Activated CD4-positive, alpha-beta T cell treated with anti-CD3 and anti-CD28 coated beads, Interleukin-2, amount 10 ng/mL, durations not matched to agents 7 days and 5 days (primary cell): ENCODE measurements at places on chromosomes 11 and 22. TPM values are rescaled to one million over a fixed set of nuclear protein-coding genes. Genes with fewer than 3 reads are reported as not detected.

The TBX10 gene
- not detected for total RNA-seq

DNA sequence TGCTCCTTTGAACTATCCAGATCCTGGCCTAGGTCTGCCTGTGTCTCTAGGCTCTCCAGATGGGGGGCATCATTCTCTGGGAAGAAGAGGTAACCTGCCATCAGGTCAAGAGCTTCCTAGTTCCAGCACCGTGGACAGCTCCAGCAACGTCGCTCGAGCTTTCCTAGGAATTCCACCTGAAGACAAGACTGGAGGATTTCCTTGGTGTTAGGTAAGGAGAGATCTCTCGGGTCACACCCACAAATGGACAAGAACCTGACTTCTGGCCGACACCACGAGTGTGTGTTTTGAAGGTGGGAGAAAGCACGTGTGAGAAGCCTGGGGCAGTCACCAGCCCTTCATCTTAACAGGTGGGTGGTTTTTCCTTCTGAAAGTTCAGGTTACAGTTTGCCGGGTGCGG is 1.2 kb downstream of the PRG3 start:
- peaks cover 3% of the 10 kb centered on the region for H3K27me3 ChIP-seq
- H3K4me1 ChIP-seq: no peaks in the 10 kb centered on the region
- no peaks in the 10 kb centered on the region for H3K36me3 ChIP-seq

The PRSS23 gene
- 0.35 TPM for total RNA-seq

The TMPRSS4 gene
- total RNA-seq: not detected

DNA sequence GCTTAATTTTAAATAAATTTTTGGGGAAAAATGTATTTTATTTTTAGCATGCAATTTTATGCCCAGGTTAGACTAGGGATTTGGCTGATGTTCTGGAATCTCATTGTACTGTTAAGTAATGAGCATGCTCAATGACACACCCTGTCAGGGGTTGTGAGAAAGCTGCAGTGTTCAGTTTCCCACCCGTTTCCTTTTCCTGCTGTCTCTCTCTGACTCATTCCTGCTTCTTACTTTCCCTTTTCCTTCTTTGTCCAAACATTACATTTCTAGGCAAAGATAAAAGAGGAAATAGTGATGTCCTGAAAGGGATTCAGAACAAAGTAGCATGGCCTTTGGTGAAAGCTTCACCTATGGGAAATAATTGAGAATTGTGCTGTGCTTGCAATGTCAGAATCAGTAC is 22.7 kb downstream of the OOSP3 start:
- peaks cover 6% of the 10 kb centered on the region for H3K27me3 ChIP-seq
- H3K27ac ChIP-seq: no peak overlapping the region
- H3K4me1 ChIP-seq: no peaks in the 10 kb centered on the region
- no peak overlapping the region for H3K4me3 ChIP-seq

GRCh38 chr11:79942090-79942489 is 501.3 kb upstream of the TENM4 start:
- H3K4me1 ChIP-seq: no peaks in the 10 kb centered on the region
- no peaks in the 10 kb centered on the region for H3K27me3 ChIP-seq
- DNase-seq: no peak
- H3K36me3 ChIP-seq: no peaks in the 10 kb centered on the region

GRCh38 chr11:63603180-63603518 is 11.1 kb downstream of the PLAAT3 start:
- H3K4me3 ChIP-seq: no peak overlapping the region
- no peaks in the 10 kb centered on the region for H3K27me3 ChIP-seq
- no peak for DNase-seq
- H3K27ac ChIP-seq: no peak overlapping the region

- H3K27ac ChIP-seq: peak overlapping the region; percentile 90
- H3K4me1 ChIP-seq: peaks cover 62% of the 10 kb centered on the region
- peak overlapping the region; percentile 52 for H3K4me3 ChIP-seq
- no peak for DNase-seq
- peaks cover 61% of the 10 kb centered on the region for H3K36me3 ChIP-seq
Measured at GRCh38 chr22:36257948-36258670, 5.2 kb downstream of the APOL1 start.

- no peak overlapping the region for H3K27ac ChIP-seq
- peaks cover 22% of the 10 kb centered on the region for H3K4me1 ChIP-seq
- DNase-seq: no peak
- no peaks in the 10 kb centered on the region for H3K27me3 ChIP-seq
- no peak overlapping the region for H3K4me3 ChIP-seq
Measured at GRCh38 chr22:41485033-41485432, 16.1 kb downstream of the ACO2 start.

DNA sequence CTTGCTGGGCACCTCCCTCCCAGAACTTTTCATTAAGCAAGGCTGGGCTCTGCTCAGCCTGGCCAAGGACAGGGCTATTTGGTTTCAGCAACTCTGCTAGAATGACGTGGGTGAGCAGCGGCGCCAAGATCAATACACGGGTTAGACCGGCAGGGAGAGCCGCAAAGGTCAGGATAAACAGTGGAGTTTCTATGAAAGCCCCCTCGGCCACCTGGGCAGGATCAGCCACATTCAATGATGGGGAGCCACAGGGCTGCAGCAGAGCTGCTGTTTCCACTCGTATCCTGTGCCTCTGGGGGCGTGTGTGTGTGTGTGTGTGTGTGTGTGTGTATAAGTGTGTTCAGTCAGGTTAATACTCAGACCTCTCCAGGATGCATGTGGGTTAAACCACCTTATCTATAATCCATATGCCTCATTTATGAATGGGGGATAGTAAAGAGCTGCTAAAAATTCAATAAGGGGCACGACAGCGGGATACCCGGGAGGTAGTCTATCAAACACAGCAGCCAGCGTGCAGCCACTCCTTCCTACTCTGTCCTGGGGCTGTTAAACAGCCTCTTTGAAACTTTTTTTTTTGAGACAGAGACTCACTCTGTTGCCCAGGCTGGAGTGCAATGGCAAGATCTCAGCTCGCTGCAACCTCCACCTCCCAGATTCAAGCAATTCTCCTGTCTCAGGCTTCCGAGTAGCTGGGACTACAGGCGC is 34.8 kb downstream of the MYH9 start:
- H3K27me3 ChIP-seq: no peaks in the 10 kb centered on the region
- H3K27ac ChIP-seq: peak overlapping the region; percentile 69
- peaks cover 92% of the 10 kb centered on the region for H3K4me1 ChIP-seq
- H3K4me3 ChIP-seq: no peak overlapping the region
- H3K36me3 ChIP-seq: peaks cover 59% of the 10 kb centered on the region

The C11orf91 gene
- total RNA-seq: 0.27 TPM

The KRTAP5-10 gene
- total RNA-seq: not detected

DNA sequence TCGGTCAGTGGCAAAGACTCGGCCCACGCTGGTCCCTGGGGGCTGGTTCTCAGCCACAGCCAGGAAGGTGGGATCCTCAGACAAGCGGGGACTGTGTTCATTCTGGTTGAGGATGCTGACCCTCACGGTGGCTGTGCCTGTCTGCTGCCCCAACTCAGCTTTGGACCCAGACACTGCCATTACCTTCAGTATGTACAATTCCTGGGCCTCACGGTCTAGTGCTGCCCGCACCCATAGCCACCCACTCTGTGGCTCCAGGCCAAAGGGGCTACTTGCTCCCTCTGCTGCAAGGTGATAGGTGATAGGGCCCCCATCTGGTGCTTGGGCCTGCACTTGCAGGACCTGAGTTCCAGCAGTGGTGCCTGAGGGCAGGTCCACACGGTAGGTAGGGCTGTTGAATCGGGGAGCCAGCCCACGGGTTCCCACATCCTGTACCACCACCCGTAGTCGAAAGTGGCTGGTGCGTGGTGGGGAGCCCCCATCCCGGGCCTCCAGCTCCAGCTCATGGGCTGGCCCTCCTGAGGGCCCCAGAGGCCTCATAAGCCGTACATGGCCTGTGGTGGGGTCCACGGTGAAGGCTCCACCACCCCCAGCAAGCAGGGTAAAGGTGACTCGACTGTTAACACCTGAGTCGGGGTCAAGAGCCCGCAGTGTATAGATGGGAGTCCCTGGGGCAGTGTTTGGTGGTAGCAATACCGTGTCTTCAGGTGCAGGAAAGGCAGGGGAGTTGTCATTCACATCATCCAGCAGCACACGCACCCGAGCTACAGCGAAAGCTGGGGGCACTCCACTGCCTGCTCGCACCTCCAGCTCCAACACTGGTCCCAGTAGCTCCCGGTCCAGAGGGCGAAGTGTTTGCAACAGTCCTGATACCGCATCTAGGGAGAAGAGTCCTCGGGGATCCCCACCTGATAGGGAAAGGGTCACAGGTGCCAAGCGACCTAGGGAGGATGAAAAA is 13.2 kb upstream of the TPP1 start:
- H3K27me3 ChIP-seq: no peaks in the 10 kb centered on the region
- no peak for DNase-seq
- no peaks in the 10 kb centered on the region for H3K36me3 ChIP-seq
